Stimulated activated memory B cell treated with anti-CD40 and anti-IgM and Interleukin-4, amounts not matched to agents 10 μg/mL and 1 μg/mL and 100 μg/mL, for 72 hours (primary cell): ENCODE measurements at places on chromosomes 12 and 14.

- H3K27me3 ChIP-seq, result peaks cover 33% of the 10 kb centered on the region
- H3K4me3 ChIP-seq, result no peak overlapping the region
- no peaks in the 10 kb centered on the region for H3K4me1 ChIP-seq
- no peak for ATAC-seq
Observed at GRCh38 chr14:69532561-69533340, 41.9 kb downstream of the CCDC177 start.

GRCh38 chr14:60590991-60591414 lies 58.3 kb downstream of the SIX1 start:
- H3K27ac ChIP-seq, result no peak overlapping the region
- no peaks in the 10 kb centered on the region for H3K27me3 ChIP-seq
- H3K4me1 ChIP-seq, result no peaks in the 10 kb centered on the region
- no peak for ATAC-seq
- no peaks in the 10 kb centered on the region for H3K36me3 ChIP-seq

GRCh38 chr14:100662879-100663760 lies 63.6 kb upstream of the DLK1 start:
- H3K4me3 ChIP-seq, result no peak overlapping the region
- H3K27me3 ChIP-seq, result peaks cover 38% of the 10 kb centered on the region
- no peak overlapping the region for H3K27ac ChIP-seq
- H3K36me3 ChIP-seq, result no peaks in the 10 kb centered on the region
- H3K4me1 ChIP-seq, result no peaks in the 10 kb centered on the region
- ATAC-seq, result no peak

DNA sequence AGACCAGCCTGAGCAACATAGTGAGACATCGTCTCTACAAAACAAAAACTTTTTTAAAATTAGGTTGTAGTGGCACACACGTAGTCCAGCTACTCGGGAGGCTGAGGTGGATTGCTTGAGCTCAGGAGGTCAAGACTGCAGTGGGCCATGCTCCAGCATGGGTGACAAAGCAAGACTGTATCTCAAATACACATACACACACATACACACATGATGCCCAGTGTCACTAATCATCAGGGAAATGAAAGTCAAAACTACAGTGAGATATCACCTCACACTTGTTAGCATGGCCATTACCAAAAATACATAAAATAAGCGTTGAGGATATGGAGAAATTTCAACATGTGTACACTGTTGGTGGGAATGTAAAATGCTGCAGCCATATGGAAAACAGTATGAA lies 33.2 kb upstream of the KICS2 start:
- H3K27ac ChIP-seq, result no peak overlapping the region
- no peaks in the 10 kb centered on the region for H3K27me3 ChIP-seq
- no peaks in the 10 kb centered on the region for H3K4me1 ChIP-seq
- no peak for ATAC-seq
- no peak overlapping the region for H3K4me3 ChIP-seq

DNA sequence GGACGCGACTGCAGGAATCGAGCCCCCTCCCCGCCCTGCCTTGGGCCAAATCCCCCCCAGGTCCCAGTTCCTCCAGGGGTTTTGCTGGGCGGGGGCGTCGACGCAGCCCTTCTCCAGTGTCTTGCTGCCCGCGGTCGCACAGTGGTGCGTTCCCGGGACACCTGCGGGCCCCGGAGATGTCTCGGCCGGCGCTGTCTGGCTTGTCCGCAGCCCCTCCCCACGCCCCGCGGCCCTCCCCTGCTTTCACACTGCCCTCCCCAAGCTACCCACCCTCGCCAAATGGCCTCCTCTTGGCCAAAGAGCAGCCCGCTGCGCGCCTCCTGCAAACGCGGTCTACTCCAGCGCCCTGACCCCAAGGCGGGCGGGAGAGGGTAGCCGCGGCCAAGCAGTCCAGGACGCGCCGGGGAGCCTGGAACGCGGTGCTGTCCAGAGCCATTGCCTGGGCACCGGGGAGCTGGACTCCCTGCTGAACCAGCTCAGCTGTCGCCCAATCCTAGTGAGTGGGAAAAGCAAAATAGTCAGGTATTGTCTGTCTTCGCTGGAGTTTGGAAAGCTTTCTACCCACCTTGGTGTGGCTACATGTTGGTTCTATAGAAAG lies 122.0 kb downstream of the AACS start:
- no peak for ATAC-seq
- peak overlapping the region; percentile 72 for H3K4me3 ChIP-seq
- H3K4me1 ChIP-seq, result peaks cover 25% of the 10 kb centered on the region
- H3K36me3 ChIP-seq, result no peaks in the 10 kb centered on the region
- H3K27ac ChIP-seq, result no peak overlapping the region

DNA sequence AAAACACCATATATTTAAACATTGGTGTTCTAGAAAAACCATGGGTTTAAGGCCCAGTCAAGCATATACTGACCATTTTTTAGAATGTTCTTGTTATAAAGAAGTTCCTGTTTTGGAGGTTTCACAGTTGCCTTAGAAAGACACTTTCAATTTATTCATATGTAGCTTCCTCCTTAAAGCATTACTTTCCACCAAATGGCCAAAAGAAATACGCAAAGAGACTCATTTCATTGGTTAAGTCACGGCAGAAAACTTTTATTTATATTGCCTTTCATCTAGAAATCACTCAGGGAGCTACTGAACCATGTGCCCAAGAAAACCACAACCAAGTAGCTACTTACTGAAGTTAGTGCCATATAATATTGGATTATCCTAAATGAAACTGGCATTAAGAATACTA lies 40.0 kb downstream of the MYBPC1 start:
- H3K4me3 ChIP-seq, result peak overlapping the region; percentile 55
- peak overlapping the region; percentile 87 for H3K27ac ChIP-seq
- H3K4me1 ChIP-seq, result peaks cover 34% of the 10 kb centered on the region
- peak; percentile 98 for ATAC-seq
- H3K27me3 ChIP-seq, result no peaks in the 10 kb centered on the region

- H3K27me3 ChIP-seq, result peaks cover 8% of the 10 kb centered on the region
- no peak overlapping the region for H3K27ac ChIP-seq
- no peak for ATAC-seq
- no peak overlapping the region for H3K4me3 ChIP-seq
- no peaks in the 10 kb centered on the region for H3K36me3 ChIP-seq
Observed at GRCh38 chr12:39426636-39427240, 16.2 kb downstream of the KIF21A start.

DNA sequence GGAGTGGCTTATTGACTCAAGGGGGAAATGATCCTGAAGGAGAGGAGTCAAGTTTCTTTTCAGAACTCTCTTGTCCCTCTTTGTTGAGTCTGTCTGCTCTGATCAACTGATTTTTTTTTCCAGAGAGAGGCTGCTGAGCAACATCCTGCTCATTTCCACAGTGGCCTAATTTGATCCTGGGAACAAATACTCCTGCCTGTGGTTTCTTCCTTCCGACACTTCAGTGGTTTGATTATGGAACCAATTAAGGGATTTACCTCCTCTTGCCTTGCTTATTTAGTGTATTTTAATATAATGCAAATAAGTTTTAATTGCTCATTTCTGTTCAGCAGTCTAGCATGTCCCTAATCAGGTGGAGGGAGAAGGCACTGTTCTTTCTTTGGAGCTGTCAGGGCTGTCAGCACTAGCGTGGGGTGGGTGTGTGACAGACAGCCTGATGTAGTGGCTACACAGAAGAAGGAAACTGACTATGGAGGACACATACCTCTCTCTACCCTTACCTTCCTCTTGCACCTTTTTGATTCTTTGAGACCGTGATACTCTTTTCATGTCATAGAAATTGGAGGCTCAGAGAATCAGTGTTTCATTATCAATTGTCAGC lies 344.9 kb upstream of the STXBP6 start:
- H3K27ac ChIP-seq, result no peak overlapping the region
- no peaks in the 10 kb centered on the region for H3K27me3 ChIP-seq
- H3K4me3 ChIP-seq, result no peak overlapping the region
- no peak for ATAC-seq

- H3K27ac ChIP-seq, result peak overlapping the region; percentile 68
- H3K4me1 ChIP-seq, result peaks cover 18% of the 10 kb centered on the region
- peaks cover 67% of the 10 kb centered on the region for H3K36me3 ChIP-seq
- no peak overlapping the region for H3K4me3 ChIP-seq
- ATAC-seq, result no peak
Observed at GRCh38 chr12:66144791-66145754, 14.5 kb upstream of the LLPH start.

- no peak overlapping the region for H3K4me3 ChIP-seq
- H3K27me3 ChIP-seq, result no peaks in the 10 kb centered on the region
- H3K36me3 ChIP-seq, result no peaks in the 10 kb centered on the region
- ATAC-seq, result no peak
- no peaks in the 10 kb centered on the region for H3K4me1 ChIP-seq
- H3K27ac ChIP-seq, result no peak overlapping the region
Observed at GRCh38 chr14:62956413-62956812, 88.8 kb downstream of the KCNH5 start.

- no peak overlapping the region for H3K4me3 ChIP-seq
- no peak overlapping the region for H3K27ac ChIP-seq
- H3K27me3 ChIP-seq, result peaks cover 45% of the 10 kb centered on the region
- peak; percentile 35 for ATAC-seq
- no peaks in the 10 kb centered on the region for H3K36me3 ChIP-seq
- no peaks in the 10 kb centered on the region for H3K4me1 ChIP-seq
Observed at GRCh38 chr12:108495054-108495453, 20.0 kb upstream of the FICD start.

- H3K4me3 ChIP-seq, result no peak overlapping the region
- H3K27me3 ChIP-seq, result no peaks in the 10 kb centered on the region
- H3K4me1 ChIP-seq, result peaks cover 63% of the 10 kb centered on the region
- H3K36me3 ChIP-seq, result no peaks in the 10 kb centered on the region
- H3K27ac ChIP-seq, result no peak overlapping the region
Observed at GRCh38 chr12:31570880-31571279, 20.1 kb downstream of the DENND5B start.

GRCh38 chr14:50039734-50040400 lies 76.5 kb downstream of the VCPKMT start:
- ATAC-seq, result no peak
- H3K27me3 ChIP-seq, result no peaks in the 10 kb centered on the region
- peak overlapping the region; percentile 63 for H3K4me3 ChIP-seq
- peaks cover 7% of the 10 kb centered on the region for H3K36me3 ChIP-seq

- peak overlapping the region; percentile 9 for H3K27ac ChIP-seq
- peaks cover 11% of the 10 kb centered on the region for H3K4me1 ChIP-seq
- H3K36me3 ChIP-seq, result no peaks in the 10 kb centered on the region
- no peaks in the 10 kb centered on the region for H3K27me3 ChIP-seq
- no peak overlapping the region for H3K4me3 ChIP-seq
- ATAC-seq, result no peak
Observed at GRCh38 chr12:92547906-92548305, 154.9 kb upstream of the PLEKHG7 start.

DNA sequence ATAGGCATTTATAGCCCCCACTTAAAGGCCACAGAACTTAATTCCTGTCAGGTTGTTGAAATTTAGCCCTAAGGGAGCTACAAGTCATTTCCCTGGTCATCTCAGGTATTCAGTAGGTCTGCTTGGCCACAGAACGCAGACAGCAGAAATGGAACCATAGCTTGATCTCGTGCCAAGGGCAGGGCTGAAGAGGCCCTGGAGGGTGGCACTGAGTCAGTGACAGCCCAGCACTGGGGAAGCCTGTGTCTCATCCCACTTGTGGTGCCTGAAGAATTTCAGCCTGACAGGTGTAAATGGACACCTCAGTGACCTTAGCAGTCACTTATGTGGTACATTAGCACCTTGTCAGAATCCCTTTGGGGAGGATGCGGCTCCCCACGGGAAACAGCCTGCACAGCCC lies 6.6 kb downstream of the PRKAB1 start:
- H3K27me3 ChIP-seq, result no peaks in the 10 kb centered on the region
- ATAC-seq, result no peak
- no peak overlapping the region for H3K4me3 ChIP-seq
- H3K27ac ChIP-seq, result peak overlapping the region; percentile 94
- peaks cover 89% of the 10 kb centered on the region for H3K36me3 ChIP-seq
- H3K4me1 ChIP-seq, result peaks cover 66% of the 10 kb centered on the region

- peak overlapping the region; percentile 91 for H3K27ac ChIP-seq
- peaks cover 5% of the 10 kb centered on the region for H3K36me3 ChIP-seq
Observed at GRCh38 chr14:50363714-50364111, 33.0 kb downstream of the CDKL1 start.

DNA sequence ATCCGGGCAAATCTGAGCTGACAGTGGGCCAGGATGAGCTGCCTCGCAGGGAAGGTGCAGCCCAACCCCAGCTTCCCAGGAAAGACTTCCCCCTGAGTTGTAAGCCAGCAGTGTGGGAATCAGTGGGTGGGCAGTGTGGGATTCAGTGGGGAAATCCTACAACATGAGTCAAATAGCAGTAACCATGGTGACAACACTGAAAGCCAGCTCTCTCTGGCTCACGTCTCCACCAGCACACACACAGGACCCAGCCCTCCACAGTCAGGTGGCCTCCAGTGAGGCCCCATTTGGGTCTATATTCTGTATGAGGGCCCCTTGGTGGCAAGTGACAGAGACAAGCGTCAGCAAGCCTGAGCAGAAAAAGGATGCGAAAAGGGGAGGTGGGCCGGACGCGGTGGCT lies 6.0 kb upstream of the LGALS3 start:
- no peak for ATAC-seq
- H3K4me3 ChIP-seq, result no peak overlapping the region
- H3K27me3 ChIP-seq, result no peaks in the 10 kb centered on the region
- H3K27ac ChIP-seq, result no peak overlapping the region
- peaks cover 5% of the 10 kb centered on the region for H3K4me1 ChIP-seq

- peak; percentile 40 for ATAC-seq
- no peak overlapping the region for H3K4me3 ChIP-seq
- no peaks in the 10 kb centered on the region for H3K36me3 ChIP-seq
- no peak overlapping the region for H3K27ac ChIP-seq
- no peaks in the 10 kb centered on the region for H3K4me1 ChIP-seq
Observed at GRCh38 chr12:107402041-107403022, 283.3 kb upstream of the PWP1 start.

GRCh38 chr14:97415907-97416306 lies 618.7 kb downstream of the VRK1 start:
- H3K27ac ChIP-seq, result no peak overlapping the region
- no peak for ATAC-seq
- H3K27me3 ChIP-seq, result peaks cover 9% of the 10 kb centered on the region
- H3K4me1 ChIP-seq, result no peaks in the 10 kb centered on the region
- H3K36me3 ChIP-seq, result no peaks in the 10 kb centered on the region

DNA sequence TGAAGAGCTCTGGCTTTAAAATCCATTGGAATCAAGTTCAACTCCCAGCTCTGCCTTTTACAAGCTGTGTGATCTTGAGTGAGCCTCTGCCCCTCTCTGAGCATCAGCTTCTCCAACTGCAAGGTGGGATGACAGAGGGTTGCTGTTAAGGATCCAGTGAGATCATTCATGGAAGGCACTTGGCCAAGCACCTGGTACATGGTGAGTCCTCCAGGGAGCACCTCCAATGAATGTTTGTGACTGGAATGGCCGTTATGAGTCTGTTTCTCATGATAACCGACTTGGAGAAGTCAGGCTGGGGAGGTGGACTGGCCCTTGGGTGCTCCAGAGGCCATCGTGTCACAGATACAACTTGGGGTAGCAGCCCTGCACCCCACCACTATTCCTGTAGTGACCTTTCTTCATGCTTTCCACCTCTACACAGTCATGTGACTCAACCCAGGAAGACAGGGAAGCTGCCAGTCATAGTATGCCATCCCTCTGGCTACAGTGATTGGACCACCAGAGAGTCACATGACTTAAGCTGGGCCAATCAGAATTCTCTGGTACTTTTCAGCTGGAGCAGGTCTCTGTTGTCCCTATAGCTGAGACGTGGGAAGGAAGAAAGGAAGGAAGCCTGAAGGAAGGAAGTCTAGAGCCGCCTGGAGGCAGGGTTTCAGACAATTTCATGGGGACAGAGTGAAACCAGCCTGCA lies 146.5 kb upstream of the MYL2 start:
- no peaks in the 10 kb centered on the region for H3K36me3 ChIP-seq
- H3K27ac ChIP-seq, result no peak overlapping the region
- no peak overlapping the region for H3K4me3 ChIP-seq
- no peaks in the 10 kb centered on the region for H3K4me1 ChIP-seq
- ATAC-seq, result no peak

- no peaks in the 10 kb centered on the region for H3K27me3 ChIP-seq
- ATAC-seq, result no peak
- no peak overlapping the region for H3K27ac ChIP-seq
- H3K36me3 ChIP-seq, result peaks cover 30% of the 10 kb centered on the region
Observed at GRCh38 chr12:111650912-111651311, 34.8 kb downstream of the BRAP start.
